ENCODE measurements at places on chromosomes 7 and 10.

DNA sequence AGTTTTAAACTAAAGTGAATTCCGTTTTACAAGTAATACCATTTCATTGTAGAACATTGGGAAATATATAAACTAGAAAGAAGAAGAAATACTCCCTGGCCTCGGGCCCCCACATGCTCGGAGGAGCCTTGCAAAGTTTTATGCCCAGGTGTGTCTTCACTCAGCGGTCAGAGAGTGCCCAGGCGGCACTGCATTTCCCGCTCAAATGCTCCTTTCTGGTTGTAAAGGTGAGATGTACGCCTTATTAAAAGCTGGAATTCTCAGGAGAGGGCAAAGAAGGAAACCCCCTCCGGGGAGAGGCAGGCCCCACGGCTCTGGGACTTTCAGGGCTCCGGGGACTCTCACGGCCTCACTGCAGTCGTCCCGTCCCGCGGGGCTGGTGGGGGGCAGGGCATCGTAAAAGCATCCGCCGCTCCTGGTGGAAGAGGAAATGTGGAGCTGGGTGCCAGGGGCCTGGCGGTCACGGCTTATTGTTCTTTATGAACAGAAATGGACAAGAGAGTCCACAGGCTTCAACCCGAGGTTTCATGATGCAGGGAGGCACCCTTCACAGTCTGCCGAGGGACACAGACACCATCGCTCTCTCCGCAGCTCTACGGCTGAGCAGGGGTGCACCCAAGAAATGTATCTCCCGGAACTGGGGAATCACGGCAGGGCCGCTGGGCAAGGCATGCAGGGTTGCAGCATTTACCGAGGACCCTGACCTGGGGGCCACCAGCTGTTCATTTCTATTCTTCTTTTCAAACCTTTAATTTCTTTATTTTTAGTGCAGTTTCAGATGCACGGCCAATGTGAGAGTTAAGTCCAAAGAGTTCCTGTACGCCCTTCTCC, 47.7 kb upstream of the INPP5A start:
- no peak for DNase-seq

DNA sequence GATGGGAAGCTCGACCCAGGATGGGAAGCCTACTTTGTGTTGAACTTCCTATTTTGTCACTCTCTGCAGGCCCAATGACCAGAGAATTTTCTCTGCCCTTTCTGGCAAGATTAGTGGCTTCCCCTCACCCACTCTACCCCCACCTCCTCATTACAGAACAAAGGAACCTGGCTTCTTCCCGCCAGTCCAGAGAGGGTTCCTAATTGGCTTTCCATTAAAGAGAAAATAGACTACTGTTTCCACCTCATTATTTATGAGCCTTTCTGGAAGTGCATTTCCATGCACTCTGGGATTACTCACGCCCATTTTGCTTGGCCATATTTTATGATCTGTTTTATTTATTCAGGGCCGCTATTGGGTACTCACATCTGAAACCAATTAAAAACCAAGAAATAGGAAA, 94.9 kb upstream of the TCF7L2 start:
- no peak for DNase-seq

- DNase-seq, result no peak
Measured at GRCh38 chr10:110788620-110789385, 82.9 kb upstream of the PDCD4 start.

DNA sequence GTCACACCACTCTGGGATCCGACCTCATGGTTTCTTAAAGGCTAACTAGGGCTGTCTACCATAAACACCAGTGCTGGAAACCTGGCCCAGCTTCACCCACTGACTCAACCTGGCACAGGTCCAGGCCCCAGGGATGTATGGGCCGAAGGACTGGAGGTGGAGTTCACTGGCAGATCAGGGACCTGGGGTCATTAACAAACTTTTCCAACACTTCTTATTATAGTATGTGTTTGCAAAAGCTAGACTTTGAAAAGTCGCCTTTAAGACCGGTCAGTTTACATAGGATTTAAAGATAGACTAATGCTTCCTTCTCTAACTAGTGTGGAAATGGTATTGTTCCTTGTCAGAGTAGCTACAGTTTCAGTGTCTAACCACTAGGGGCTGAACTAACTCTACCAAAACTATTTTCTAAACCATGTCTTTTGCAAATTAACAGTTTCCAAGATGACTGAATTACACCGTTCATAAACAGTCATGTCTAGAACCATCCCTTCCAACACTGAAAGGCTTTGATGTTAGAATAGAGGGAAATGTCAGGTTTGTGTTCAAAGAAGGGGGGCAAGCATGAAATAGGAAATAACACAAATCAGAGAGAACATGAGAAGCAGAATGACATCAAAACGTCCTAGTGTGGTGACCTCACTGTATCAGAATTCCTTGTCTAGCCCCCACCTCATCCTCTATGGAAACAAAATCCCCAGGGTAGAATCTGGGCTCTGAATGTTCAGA, 29.7 kb downstream of the STN1 start:
- no peak for DNase-seq

DNA sequence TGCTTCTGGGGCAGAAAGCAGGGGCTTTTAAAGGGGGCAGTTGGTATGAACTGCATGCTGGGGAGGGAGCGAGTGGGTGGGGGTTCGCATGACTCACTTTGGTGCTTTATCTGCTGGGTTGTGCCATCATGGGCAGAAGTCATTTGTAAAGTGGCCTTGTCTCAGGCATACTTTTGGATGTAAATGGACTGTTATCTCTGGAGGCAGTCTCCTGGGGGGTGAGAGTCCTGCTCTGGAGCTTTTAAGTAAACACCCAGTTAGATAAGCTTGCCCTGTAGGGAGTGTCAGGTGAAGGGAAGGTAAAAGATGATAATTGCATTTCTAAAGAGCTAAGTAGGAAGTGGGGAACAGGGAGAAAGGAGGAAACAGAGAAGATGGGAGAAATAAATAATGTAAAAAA, 1.6 kb upstream of the GSTO1 start:
- DNase-seq, result no peak

- DNase-seq, result no peak
Measured at GRCh38 chr7:66301249-66301648, 96.1 kb downstream of the TPST1 start.

- no peak for DNase-seq
Measured at GRCh38 chr10:50540069-50540825, 83.5 kb downstream of the SGMS1 start.

GRCh38 chr10:78861529-78862327, 207.0 kb upstream of the ZMIZ1 start:
- no peak for DNase-seq

DNA sequence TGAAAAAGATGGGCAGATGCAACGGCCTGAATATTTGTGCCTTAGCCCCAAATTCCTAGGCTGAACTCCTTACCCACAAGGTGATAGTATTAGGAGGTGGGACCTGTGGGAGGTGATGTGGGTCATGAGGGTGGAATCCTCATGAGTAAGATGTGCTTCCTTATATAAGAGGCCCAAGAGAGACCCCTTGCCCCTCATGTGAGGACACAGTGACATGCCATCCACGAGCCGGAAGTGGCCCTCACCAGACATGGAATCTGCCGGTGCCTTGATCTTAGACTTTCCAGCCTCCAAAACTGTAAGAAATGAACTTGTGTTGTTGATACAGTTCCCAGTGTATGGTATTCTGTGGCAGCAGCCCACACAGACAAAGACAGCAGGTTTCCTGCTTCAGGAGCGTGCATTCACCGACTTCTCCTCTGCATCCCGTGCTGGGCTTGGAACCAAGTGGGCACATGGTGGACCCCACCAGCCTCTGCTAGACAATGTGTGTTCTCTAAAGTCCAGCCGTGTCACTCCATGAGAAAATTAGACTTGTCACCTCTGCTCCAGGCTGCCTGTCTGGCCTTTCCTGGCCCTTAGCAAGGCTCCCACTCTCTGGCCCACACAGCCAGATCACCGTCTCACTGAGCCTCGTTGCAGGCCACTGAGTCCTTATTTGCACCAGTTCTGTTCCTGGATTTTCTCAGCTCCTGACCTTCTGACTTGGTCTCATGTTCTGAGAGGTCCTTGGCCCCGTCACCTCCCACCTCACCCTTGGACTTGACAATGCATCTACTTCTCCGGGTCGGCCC, 52.9 kb upstream of the CACUL1 start:
- no peak for DNase-seq

- no peak for DNase-seq
Measured at GRCh38 chr7:106196460-106197021, 84.4 kb upstream of the SYPL1 start.

- DNase-seq, result no peak
Measured at GRCh38 chr7:102153599-102153946, 133.1 kb upstream of the SH2B2 start.

DNA sequence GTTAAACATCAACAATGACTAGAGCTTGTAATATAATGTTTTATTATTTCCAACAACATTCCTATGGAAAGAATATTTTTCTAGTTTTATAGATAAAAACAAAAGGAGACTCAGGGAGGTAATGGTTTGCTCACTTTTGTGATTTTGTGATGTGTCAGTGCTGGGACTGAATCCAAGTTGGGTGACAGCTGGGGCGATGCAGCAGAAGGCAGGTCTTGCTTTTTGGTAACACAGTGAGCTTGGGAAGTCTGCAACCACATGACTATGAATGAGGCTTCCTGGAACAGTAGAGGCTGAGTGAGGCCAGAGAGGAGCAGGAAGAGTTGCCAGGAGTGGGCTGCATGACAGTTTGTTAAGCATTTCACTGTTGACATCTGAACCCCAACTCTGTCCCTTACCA, 4.9 kb upstream of the YKT6 start:
- no peak for DNase-seq

- DNase-seq, result no peak
Measured at GRCh38 chr10:103451091-103451813, 918 bp downstream of the CALHM2 start.

- no peak for DNase-seq
Measured at GRCh38 chr10:79191951-79192676, 123.3 kb downstream of the ZMIZ1 start.

DNA sequence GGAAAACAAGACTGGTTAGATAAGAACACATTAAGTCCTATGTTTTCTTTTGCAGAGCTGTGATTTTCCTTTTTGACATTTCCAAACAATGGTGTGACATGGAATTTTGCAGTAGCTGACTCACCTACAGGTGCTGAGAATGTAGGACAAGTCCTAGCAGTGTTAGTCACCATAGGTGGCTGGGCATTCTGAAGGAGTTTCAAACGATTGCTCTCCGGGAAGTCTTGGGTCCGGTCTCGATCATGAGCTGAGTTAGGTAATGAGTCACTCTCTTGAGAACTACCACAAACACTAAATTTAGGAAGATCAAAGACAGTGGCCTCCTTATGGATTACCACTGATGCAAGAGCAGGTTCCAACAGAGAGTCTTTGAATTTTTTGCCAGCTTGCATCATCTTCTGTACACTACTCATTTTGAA, 3.6 kb downstream of the FIGNL1 start:
- DNase-seq, result no peak

DNA sequence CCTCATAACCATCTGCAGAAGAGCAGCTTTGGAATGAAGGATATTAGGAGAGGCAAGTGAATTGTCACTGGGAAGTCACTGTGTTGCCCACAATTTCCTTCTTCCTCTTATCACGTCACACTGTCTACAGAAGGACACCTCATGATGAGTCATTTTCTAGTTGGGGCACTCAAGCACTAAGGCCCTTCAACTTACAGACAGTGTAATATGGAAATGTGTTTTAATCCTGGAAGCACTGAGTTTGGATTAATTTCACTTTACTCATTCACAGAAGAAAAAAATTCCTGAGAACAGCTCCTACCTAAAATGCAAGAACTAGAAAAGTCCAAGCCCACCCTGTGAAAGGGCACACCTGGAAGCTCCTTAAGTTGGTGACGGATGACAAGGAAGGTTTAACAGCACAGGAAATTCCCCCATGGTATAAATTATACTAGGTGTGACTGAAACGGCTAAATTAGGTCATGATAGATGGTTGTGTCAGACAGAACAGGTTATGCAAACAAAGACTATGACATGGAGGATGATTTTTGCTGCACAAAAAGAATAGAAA, 56.6 kb downstream of the PARD3 start:
- DNase-seq, result no peak

- no peak for DNase-seq
Measured at GRCh38 chr7:132376361-132377013, 199.8 kb downstream of the PLXNA4 start.

GRCh38 chr7:104921596-104921995, 92.4 kb upstream of the KMT2E start:
- no peak for DNase-seq

GRCh38 chr10:71339796-71340589, 20.9 kb downstream of the SLC29A3 start:
- DNase-seq, result no peak

All from NCI-H2107 (cell line).